DND-41 (cell line): ENCODE measurements at places on chromosomes 1 and 21.

DNA sequence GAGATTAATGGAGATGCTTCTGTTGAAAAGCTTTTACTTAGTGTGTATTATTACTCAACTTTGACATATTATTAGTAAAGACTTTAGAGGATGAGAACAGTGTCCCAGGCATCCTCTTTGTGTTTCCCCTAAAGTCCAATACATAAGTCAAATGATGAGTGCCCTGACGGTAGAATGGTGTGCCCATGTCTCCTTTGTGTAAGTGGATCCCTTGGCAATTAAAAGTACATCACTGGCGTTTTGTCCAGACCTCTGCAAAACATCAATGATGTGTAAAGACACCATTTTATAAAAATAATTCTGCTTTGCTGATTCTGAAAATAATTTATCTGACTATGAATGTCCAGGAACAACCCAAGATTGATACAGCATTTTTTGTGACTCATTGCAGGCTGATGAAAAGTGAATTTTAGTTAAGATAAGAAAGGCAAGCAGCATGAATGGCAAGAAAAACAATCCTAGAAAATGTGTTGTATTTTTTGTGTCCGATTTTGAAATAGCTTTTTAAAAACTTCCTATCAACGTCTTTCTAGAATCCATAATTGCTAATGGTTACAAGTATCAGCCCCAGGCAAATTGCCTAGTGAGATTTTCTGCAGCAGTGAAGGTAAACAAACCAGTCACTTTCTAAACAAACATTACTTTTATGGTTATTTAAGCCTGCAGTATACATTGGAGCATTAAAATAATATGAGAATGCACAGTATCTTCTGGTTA, 251.5 kb downstream of the PTPRC start:
- DNase-seq: no peak
- no peak overlapping the region for H3K4me3 ChIP-seq
- peaks cover 76% of the 10 kb centered on the region for H3K4me1 ChIP-seq
- H3K27me3 ChIP-seq: no peaks in the 10 kb centered on the region

- H3K36me3 ChIP-seq: no peaks in the 10 kb centered on the region
- H3K4me1 ChIP-seq: no peaks in the 10 kb centered on the region
- no peak overlapping the region for H3K4me3 ChIP-seq
- no peak overlapping the region for H3K27ac ChIP-seq
Measured at GRCh38 chr1:205563927-205564441, 59.5 kb downstream of the CDK18 start.

GRCh38 chr1:87450615-87451209, 122.0 kb downstream of the LMO4 start:
- H3K36me3 ChIP-seq: no peaks in the 10 kb centered on the region
- no peak overlapping the region for H3K4me3 ChIP-seq
- DNase-seq: no peak
- H3K27me3 ChIP-seq: no peaks in the 10 kb centered on the region
- no peaks in the 10 kb centered on the region for H3K4me1 ChIP-seq
- H3K27ac ChIP-seq: no peak overlapping the region

- H3K36me3 ChIP-seq: no peaks in the 10 kb centered on the region
- peaks cover 4% of the 10 kb centered on the region for H3K27me3 ChIP-seq
- no peaks in the 10 kb centered on the region for H3K4me1 ChIP-seq
Measured at GRCh38 chr1:77459881-77460280, 178.1 kb downstream of the AK5 start.

DNA sequence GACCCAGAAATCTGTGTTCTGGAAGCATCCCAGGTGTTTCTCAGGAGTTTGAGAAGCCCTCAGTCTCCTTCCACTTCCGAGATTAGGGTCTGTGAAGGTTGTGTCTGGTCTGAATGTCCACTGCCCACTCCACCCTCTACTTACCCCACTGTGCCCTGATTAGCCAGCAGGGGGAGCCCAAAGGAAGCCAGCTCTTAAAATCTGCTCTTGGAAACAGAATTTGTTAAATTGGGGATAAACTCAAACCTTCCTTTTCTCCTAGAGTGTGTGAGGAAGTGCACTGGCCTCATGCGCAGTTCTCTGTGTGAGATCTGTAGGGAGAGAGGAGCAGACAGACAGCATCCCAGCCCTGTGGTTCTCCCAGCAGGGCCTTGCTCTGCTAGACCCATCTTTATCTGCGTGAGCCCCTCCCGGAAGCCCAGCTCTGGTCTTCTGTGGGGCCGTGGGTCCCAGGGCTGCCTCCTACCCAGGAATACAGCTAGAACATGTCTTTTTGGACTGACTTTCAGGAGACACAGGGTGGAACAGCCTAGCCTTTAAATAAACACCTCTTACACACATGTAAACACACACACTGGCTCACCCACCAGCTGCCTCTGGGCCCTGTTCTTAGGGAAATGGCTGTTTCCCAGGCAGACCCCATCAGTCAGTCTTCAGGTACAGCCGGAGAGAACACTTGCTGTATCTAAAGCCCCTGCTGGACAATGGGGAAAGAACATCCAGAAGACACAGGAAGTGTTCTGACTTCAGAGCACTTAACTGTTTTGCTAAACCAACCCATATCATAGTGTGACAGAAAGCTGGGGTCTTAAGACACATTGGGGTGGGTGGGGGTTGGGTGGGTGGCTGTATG, 52.2 kb downstream of the SMYD2 start:
- H3K27me3 ChIP-seq: no peaks in the 10 kb centered on the region
- peak; percentile 54 for DNase-seq
- H3K4me3 ChIP-seq: no peak overlapping the region
- peak overlapping the region; percentile 29 for H3K27ac ChIP-seq
- no peaks in the 10 kb centered on the region for H3K4me1 ChIP-seq

DNA sequence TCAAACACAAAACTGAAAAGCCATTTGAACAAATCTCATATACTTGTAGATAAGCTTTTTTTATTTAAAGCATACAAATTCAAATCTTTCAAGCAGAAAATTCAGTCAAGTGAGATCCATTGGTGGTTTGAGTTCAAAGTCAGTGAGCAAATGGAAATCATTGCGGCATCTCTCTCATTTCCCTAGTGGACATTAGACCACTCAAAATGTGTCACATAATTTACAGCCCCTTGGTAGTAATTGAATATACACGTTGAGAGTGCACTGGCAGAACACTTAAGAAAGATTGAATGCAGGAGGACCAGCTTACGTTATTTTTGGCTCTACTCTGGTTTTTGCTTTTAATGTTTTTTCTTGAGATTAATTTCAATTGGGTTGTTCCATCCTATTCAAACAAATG, 633.7 kb downstream of the USP25 start:
- no peaks in the 10 kb centered on the region for H3K4me1 ChIP-seq
- H3K4me3 ChIP-seq: no peak overlapping the region
- no peaks in the 10 kb centered on the region for H3K36me3 ChIP-seq
- no peak overlapping the region for H3K27ac ChIP-seq

DNA sequence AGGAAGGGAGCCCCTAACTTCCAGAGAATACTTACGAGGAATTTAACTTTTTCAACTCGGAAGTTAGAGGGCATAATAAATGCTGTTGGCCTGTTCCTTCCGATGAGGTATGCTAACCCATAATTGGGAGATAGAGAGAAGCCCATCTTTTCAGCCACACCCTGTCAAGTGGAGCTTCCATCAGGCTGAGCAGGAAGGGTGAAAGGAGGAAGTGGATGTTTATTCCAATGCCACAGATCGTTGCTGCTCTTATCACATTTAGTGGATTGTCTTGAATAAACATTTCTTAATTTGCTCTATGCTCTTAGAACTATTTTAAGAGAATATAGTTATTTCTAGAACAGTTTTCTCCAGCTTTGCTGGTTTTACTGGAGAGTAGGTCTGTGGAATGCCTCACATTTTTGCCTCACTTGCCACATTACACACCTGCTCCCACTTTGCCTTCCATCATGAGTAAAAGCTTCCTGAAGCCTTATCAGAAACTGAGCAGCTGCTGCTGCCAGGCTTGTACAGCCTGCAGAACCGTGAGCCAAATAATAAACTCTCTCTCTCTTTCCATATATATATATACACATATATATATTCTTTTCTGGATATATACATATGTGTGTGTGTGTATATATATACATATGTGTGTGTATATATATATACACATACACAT, 60.0 kb upstream of the RGS21 start:
- H3K27ac ChIP-seq: no peak overlapping the region
- H3K27me3 ChIP-seq: no peaks in the 10 kb centered on the region
- no peaks in the 10 kb centered on the region for H3K36me3 ChIP-seq
- no peak for DNase-seq

DNA sequence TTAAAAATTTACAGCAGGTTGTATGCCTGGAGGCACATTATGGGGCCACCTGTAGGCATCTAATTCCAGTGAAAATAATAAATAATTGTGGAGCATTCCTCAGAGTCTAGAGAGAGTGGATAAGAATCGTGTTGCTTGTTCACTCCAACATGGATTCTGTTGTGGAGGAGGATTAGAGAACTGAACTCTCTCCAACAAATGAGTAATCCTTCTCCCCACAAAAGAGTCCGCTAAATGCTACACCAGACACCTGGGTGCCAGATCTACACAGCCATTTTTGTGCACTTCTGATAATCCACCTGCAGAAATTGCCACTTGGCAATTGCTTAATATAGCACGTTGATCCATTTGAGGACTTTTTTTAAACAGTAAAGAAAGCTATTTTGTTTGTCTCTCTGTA, 113.7 kb upstream of the DPYD start:
- H3K36me3 ChIP-seq: no peaks in the 10 kb centered on the region
- no peak for DNase-seq
- H3K27ac ChIP-seq: no peak overlapping the region
- no peaks in the 10 kb centered on the region for H3K27me3 ChIP-seq

DNA sequence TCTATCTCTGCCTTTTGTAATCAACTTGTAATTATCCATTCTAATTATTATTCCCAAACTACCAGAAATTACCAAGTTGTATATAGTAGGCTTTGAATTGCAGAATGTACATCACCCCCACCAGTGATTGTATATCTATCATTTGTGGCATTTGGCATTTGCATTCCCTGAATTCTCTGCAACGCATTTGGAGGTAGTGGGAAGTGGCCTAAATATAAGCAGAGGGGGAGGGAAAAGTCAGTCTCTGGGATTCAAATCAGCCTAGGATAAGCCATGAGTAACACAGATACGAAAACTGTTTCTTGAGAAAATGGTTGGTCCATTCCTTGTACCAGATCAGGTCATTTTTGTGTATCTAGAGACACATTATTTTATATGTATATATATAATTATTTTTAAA, 20.7 kb downstream of the DDX20 start:
- H3K27me3 ChIP-seq: no peaks in the 10 kb centered on the region
- no peak for DNase-seq
- no peaks in the 10 kb centered on the region for H3K4me1 ChIP-seq
- H3K4me3 ChIP-seq: no peak overlapping the region

DNA sequence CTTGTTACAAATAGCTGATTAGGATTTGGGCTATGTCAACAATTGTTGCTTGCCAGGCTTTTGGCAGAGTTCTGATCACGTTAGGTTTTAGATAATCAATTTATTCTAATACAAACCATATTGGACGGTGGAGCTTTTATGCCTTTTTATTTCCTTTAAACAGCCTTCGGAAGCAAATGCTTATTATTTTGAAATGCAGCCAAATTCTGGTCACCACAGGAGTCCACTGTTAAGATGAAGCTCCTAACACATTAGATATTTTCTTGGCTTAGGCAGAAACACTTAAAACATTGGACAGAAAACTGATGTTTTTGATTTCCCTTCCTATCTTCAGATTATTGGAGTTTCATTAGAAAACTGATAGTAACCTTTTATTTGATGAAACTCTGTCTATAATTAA, 82.9 kb downstream of the CENPF start:
- H3K27ac ChIP-seq: no peak overlapping the region
- no peak overlapping the region for H3K4me3 ChIP-seq

GRCh38 chr1:175569117-175569743, 174.2 kb downstream of the TNR start:
- H3K27me3 ChIP-seq: no peaks in the 10 kb centered on the region
- no peak overlapping the region for H3K27ac ChIP-seq
- H3K36me3 ChIP-seq: no peaks in the 10 kb centered on the region
- H3K4me3 ChIP-seq: no peak overlapping the region
- H3K4me1 ChIP-seq: no peaks in the 10 kb centered on the region

DNA sequence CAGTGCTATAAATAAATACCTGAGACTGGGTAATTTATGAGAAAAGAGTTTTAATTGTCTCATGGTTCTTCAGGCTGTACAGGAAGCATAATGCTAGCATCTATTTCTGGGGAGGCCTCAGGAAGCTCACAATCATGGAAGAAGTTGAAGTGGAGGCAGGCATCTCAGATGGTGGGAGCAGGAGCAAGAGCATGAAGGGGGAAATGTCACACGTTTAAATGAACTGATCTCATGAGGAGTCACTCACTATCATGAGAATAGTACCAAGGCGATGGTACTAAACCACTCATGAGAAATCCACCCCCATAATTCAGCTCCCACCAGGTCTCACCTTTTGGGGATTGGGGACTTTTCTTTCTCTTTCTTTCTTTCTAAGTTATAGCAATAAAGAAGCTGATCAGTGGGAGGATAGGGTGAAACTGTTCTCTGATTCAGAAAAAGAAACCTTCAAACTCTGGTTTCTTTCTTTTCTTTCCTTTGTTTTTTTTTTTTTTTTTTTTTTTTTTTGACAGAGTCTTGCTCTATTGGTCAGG, 17.1 kb upstream of the SPAG17 start:
- no peak for DNase-seq
- H3K36me3 ChIP-seq: no peaks in the 10 kb centered on the region
- H3K27me3 ChIP-seq: peaks cover 3% of the 10 kb centered on the region
- no peak overlapping the region for H3K27ac ChIP-seq
- H3K4me1 ChIP-seq: no peaks in the 10 kb centered on the region
- no peak overlapping the region for H3K4me3 ChIP-seq
